Uterus (tissue), 4 donors: ENCODE measurements at places on chromosomes 7 and 10. TPM values are rescaled to one million over a fixed set of nuclear protein-coding genes. Genes with fewer than 3 reads are reported as not detected.

DNA sequence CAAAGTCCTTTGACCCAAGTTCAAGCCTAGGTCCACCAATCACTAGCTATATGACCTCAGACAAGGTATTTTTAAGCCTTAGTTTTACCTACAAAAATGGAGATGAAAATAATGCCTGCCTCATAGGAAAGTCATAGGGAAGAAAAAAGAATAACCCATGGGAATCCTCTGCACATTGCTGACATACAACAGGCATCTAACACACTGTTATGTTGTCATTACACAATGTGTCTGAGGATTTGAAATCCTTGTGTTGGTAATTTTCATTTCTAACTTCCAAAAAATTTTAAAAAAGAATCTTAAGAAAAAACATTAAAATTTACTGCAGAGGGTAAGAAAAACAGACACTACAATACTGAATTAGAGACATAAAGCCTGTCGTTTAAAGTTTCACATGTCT lies 5.7 kb downstream of the ANK3 start:
- H3K27ac ChIP-seq: no peak overlapping the region
- H3K4me1 ChIP-seq: no peaks in the 10 kb centered on the region
- no peak overlapping the region for H3K4me3 ChIP-seq
- no peaks in the 10 kb centered on the region for H3K27me3 ChIP-seq
- H3K36me3 ChIP-seq: no peaks in the 10 kb centered on the region

DNA sequence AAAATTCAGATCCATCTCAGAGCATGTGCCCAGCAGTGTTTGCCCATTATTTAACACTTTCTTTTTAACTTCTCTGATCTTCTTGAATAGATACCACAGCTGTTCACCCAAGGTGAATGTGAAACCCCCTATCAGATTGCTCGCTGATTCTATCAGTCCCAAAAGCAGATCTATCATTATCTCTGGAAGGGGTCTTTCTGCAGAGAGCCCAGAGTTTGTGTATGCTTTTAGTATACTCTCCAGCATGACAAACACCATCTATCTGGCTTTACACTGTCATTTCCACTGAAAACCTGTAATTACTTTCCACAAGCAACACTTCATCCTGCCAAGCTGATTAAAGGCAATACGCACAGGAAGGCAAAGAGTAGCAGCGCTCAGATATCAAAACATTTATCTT lies 168.2 kb downstream of the CACNA2D1 start:
- H3K36me3 ChIP-seq: no peaks in the 10 kb centered on the region
- no peak overlapping the region for H3K4me3 ChIP-seq
- no peaks in the 10 kb centered on the region for H3K27me3 ChIP-seq
- no peak for DNase-seq
- no peak overlapping the region for H3K27ac ChIP-seq

- H3K27ac ChIP-seq: no peak overlapping the region
- no peaks in the 10 kb centered on the region for H3K4me1 ChIP-seq
- no peaks in the 10 kb centered on the region for H3K36me3 ChIP-seq
- DNase-seq: no peak
- no peaks in the 10 kb centered on the region for H3K27me3 ChIP-seq
- no peak overlapping the region for H3K4me3 ChIP-seq
Observed at GRCh38 chr7:17994079-17994850, 33.4 kb downstream of the PRPS1L1 start.

- no peak overlapping the region for H3K4me3 ChIP-seq
- H3K4me1 ChIP-seq: no peaks in the 10 kb centered on the region
- H3K36me3 ChIP-seq: no peaks in the 10 kb centered on the region
- DNase-seq: no peak
- H3K27me3 ChIP-seq: no peaks in the 10 kb centered on the region
Observed at GRCh38 chr10:95861386-95861785, 46.4 kb upstream of the CC2D2B start.

GRCh38 chr7:45993621-45994020 lies 72.5 kb upstream of the IGFBP3 start:
- no peak for DNase-seq
- no peaks in the 10 kb centered on the region for H3K36me3 ChIP-seq
- no peak overlapping the region for H3K27ac ChIP-seq
- H3K4me3 ChIP-seq: no peak overlapping the region
- no peaks in the 10 kb centered on the region for H3K4me1 ChIP-seq

DNA sequence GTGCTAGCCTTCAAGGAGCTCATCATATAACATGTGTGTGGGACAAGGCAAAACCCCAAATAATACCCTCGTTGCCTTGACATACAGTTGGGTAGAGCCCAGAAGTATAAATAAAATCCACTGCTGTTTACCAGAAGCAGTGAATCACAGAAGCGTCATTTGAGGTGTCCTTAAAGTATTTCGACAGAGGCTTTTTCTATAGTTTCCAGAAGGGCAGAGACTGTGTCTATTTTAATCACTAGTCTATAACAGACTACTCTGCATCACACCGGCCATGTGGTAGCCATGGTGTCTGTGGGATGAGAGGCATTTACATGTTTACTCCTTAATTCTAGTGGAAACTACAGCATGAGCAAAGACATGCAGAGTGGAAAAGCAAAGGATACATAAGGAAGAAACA lies 131.3 kb downstream of the CTTNBP2 start:
- H3K4me3 ChIP-seq: no peak overlapping the region
- H3K27me3 ChIP-seq: no peaks in the 10 kb centered on the region
- H3K36me3 ChIP-seq: no peaks in the 10 kb centered on the region
- no peaks in the 10 kb centered on the region for H3K4me1 ChIP-seq
- H3K27ac ChIP-seq: no peak overlapping the region

- no peak for DNase-seq
- H3K4me3 ChIP-seq: no peak overlapping the region
- H3K4me1 ChIP-seq: no peaks in the 10 kb centered on the region
- H3K27me3 ChIP-seq: no peaks in the 10 kb centered on the region
Observed at GRCh38 chr10:80137920-80138319, 5.4 kb downstream of the PLAC9 start.

DNA sequence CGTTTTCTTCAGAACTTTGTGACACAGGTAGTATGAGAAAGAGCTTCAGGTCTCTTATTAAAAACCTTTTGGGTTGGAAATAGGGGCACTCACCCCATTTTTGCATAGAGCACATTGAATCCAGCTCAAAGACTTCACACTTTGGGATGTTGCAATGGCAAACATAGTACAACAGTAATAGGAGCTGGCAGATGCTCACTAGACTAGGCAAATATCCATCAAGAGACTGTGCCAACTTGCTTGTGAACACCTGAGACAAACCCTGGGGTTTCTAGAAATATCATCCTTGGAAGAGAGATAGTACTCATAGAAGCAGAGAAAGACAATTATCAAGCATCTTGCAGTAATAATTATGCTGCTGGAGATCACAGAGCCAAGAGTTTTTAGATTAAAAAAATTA lies 280.0 kb downstream of the CACNA2D1 start:
- H3K4me3 ChIP-seq: no peak overlapping the region
- no peak for DNase-seq
- no peak overlapping the region for H3K27ac ChIP-seq
- H3K4me1 ChIP-seq: no peaks in the 10 kb centered on the region
- no peaks in the 10 kb centered on the region for H3K27me3 ChIP-seq

DNA sequence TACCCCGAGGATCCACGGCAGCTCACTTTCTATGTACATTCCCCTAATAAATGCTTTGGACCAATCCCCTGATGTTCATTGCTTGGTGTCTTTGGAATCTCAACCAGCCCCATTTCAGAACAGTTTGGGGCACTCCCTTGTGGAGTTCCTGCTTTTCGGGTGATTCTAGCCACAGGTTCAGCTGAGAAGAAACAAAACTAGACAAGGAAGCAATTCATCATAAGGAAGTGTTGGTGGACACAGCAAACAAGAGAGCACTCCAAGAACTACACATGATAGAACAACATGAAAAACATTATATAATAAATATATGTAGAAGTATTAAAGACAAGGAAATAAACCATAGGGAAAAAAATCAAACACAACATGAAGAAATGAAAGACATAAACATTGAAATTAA lies 6.0 kb upstream of the CCDC136 start:
- no peaks in the 10 kb centered on the region for H3K36me3 ChIP-seq
- no peak for DNase-seq
- H3K4me1 ChIP-seq: no peaks in the 10 kb centered on the region
- no peaks in the 10 kb centered on the region for H3K27me3 ChIP-seq

The DGKI gene
- total RNA-seq: 2.9 TPM

The BAMBI gene
- 18.3 TPM for total RNA-seq

The TPK1 gene
- 178 TPM for total RNA-seq

The CPA1 gene
- not detected for total RNA-seq

The EIF5AL1 gene
- total RNA-seq: 0.26 TPM
